Parietal lobe (tissue), 2 donors: ENCODE measurements at places on chromosomes 5 and 9. TPM values are rescaled to one million over a fixed set of nuclear protein-coding genes. Genes with fewer than 3 reads are reported as not detected.

Gene ITGA1
- 8.1 TPM for total RNA-seq

Gene ESM1
- total RNA-seq, result not detected

Gene PKD2L2
- total RNA-seq, result not detected

Gene PROB1
- total RNA-seq, result 0.94 TPM

Gene SPAG8
- total RNA-seq, result 4.1 TPM

Gene ZFP37
- 30.7 TPM for total RNA-seq

Gene MAMDC2
- 2.5 TPM for total RNA-seq

Gene PLK2
- total RNA-seq, result 546 TPM

Gene ANKRD33B
- total RNA-seq, result 4.4 TPM

Gene BTNL3
- total RNA-seq, result not detected

Gene RASEF
- total RNA-seq, result 0.63 TPM

Gene PLPP7
- total RNA-seq, result 7.2 TPM

Gene GMCL2
- not detected for total RNA-seq
